Mucosa of gallbladder (tissue), 1 donor: ENCODE measurements at places on chromosomes 6 and 20. TPM values are rescaled to one million over a fixed set of nuclear protein-coding genes. Genes with fewer than 3 reads are reported as not detected.

DNA sequence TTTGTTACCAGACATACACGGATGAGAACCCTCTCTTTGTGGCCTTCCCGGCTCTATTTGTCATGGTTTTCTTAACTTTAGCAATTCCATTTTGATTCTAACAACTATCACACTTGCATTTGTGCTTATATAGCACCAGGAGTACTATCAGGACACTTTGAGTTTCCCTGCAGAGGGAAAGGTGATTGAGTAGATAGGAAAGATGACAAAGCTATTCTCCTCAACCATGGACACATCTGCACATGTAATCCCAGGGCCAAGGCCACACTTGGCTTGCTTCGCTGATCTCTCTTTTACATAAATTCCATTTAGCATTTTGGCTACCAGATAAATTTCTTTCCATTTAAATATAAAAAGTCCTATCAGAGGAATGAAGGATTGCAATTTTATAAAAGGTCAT is 23.3 kb upstream of the CFAP206 start:
- DNase-seq: no peak

- no peak for DNase-seq
These were observed 3.7 kb upstream of the PTPRT start for GRCh38 chr20:43193443-43193842.

- DNase-seq: no peak
These were observed 185.5 kb upstream of the SNX9 start for GRCh38 chr6:157637516-157637915.

- no peak for DNase-seq
These were observed 27.5 kb downstream of the PTPN1 start for GRCh38 chr20:50537546-50538201.

- no peak for DNase-seq
These were observed 31.8 kb downstream of the PSMB9 start for GRCh38 chr6:32885698-32886286.

DNA sequence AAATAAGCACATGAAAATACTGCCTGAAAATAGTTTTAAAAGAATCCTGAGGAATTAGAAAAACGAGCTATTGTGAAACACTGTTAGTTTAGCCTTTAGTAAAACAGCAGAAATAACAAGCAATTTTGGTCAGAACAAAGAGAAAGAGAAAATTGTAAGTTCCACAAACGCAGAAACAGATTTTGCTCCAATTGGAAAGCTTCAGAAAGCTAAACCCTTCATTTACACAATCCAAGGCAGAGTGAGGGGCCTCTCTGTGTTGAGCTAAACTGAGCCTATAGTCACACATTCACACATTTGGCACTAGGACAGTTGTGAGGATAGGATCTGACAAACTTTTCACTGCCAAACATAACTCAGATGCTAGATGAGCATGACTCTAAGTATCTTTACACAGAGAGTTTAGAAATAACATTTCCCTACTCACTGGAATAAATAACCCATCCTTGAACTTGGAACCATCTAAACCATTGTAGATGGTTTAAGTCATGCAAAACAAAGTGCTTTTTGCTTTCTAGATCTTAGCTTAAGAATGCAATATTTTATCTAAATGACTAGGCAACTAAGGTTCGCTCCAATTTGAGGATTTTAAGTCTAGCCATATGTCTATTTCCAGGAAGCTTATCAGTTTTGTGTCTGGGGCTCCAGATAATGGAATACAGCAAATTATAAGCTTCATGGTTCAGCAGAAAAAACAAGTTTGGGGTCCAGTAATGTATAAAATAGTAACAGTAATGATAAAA is 122.6 kb downstream of the SGK1 start:
- DNase-seq: no peak

DNA sequence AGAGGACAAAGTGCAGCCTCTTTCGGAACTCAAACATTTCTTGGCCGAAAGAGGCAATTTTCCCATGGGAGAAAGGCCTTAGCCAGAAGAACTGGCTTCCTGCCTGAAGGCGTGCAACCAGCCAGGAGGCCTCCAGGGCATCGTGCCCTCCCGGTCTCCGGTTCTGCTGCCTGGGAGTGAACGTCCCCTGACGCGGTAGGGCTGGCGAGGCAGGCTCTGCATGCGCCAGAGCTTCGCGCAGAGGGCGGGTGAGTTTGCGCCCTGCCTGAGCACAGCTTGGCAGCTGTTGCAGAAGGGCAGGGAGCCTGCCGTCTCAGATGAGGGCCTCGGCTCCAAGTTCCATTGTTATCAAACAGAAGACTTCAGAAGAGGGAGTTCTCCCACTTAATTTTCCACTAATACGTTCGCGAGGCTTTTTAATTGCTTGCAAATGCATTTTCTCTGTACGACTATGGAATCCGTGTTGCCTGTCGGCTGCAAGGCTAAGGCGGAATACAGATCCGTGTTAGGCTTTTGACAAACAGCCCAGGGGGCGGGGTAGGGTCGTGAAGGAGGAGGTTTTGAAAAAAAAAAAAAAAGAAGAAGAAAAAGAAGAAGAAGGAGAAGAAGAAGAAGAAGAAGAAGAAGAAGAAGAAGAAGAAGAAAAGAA is 5.5 kb upstream of the TFAP2D start:
- DNase-seq: no peak

DNA sequence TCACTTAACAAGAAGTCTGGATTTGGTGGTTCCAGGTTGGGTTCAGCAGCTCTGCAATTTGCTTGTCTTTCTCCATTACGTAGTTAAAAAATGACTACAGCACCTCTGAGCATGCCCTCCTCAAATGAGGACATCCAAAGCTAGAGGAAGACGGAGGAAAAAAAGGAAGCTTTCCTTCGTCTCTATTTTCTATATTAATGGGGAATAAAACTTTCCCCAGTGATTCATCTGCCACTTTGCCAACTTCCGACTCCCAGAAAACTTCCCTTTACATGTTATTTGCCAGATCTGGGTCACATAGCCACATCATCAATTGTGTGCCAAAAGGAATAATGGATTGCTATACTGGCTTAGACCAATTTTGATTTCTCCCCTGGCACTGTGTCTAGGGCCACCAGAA is 69.5 kb downstream of the ZFAND3 start:
- DNase-seq: no peak

- no peak for DNase-seq
These were observed 4.4 kb downstream of the PPP1R16B start for GRCh38 chr20:38809942-38810341.

GRCh38 chr6:151236668-151237401 is 2.9 kb upstream of the AKAP12 start:
- no peak for DNase-seq

GRCh38 chr6:129353067-129353466 is 356.9 kb downstream of the ARHGAP18 start:
- DNase-seq: no peak

DNA sequence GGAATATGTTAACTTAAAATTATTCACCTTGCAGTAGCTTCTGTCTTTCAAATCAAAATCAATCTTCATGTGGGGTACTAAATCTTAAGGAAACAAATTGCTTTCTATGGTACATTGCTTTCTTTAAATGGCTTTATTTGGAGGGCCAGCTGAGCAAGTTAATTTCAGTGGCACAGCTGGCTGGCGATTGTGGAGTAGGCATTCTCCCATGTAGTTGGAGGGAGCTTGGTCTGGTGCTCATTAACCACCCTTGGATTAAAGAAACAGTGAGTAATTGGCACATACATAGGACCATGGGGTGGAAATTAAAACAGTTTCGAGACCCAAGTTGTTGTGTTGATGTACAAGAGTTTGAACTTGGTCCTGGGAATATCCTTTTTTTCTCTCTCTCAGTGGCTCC is 201.3 kb upstream of the CHD6 start:
- DNase-seq: no peak

DNA sequence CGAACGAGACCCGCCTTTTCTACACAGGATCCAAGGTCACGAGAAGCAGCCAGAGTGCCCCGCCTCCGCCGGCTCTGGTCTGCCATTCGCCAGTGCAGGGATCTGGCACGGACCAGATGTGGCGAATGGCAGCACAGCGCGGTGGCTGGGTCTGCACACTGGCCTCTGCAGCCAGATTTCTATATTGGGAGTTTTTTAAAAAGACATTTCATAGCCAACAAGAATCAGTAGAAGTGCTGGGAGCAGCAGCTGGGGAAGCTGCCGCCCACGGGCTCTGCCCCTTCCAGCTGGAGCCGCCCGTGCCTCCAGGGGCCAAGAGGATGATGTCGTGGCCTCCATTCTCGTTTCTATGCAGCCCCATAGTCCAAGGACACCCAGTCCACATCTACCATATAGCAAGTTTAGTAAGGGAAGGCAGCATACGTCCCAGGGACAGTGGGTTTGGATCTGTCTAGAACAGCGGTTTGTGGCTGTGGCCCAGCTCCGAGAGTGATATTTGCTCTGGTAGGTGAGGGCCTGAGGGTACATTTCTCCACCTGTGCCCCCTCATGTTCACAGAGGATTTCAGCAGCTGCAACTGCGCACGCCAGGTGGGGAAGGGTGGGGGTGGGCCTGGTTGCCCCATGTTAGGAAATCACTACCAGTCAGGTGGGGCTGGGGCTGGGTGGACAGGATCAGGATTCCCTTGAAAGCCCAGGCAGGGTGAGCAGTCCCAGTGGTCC is 333.7 kb downstream of the ZFAND3 start:
- no peak for DNase-seq

- no peak for DNase-seq
These were observed 153.8 kb downstream of the INSM1 start for GRCh38 chr20:20521736-20522135.

DNA sequence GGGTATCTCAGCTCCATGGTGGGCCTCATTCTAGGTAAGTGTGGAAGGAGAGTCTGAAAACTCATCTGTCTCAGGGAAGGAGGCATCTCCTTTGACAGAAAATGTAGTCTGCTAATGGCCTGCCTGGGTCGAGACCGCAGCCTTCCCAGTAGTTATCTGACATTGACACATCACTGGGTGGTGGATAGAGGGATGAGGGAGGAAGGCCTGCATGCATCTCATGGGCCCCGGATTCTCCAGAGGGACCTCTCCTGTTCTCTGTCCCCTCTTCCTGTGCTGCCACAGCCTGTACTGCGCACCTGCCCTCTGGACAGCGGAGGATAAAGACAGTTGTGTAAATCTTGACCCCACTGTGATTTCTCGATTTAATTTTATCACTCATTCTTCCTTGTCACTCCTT is 4.7 kb downstream of the PCMTD2 start:
- no peak for DNase-seq

DNA sequence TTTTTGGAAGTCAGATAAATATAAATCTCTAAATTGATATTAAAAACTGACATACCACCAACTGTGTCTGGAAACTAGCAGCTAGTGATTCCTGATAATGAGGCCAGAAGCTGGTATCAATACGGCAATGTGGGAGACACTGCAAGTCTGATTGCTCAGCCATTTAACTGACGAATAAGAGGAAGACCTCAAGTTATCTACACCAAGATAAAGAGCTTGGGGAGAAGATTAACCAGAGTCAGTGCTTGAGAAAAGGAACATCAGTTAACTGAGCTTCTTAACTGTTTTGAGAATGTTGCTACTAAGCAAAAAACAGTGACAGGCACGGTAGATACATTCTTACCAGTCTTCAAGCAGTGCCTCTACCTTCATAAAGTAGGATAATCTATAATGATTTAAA is 140.4 kb upstream of the TENT5A start:
- no peak for DNase-seq

- no peak for DNase-seq
These were observed 21.9 kb upstream of the RAB22A start for GRCh38 chr20:58287638-58288037.

DNA sequence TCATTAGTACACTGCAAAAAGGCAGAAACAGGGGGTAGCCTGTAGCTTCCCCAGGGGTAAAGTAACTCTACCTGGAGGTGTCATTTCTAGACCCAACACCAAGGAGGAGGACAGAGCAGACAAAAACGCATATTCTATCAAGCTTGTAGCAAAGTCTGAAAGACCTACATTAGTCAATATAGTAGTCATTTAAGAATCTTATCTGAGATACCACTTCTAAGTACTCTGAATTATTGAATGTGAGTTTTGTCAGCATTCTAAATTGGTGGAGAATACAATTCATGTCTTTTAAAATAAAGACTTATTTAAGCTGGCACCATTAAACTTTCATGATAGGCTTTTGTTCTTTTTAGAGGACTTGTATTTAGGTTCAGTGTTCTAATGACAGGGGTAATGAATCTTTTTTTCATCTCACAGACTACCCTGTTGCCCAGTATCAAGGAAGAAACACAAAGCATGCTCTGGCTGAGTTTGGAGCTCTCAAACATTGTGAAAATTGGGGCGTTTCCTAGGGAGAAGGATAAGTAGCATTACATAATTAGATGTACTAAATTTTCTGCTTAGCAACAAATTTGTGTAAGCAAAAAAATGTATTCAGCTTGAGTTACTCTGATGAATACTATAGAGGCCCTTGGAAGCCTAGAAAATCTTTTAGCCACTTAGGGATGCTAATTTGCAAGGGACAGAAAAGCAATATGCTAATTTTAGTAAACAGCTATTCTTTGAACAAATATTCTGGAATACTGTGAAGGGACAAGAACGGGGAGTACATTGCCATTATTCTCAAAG is 255.4 kb upstream of the HSF2 start:
- DNase-seq: no peak

DNA sequence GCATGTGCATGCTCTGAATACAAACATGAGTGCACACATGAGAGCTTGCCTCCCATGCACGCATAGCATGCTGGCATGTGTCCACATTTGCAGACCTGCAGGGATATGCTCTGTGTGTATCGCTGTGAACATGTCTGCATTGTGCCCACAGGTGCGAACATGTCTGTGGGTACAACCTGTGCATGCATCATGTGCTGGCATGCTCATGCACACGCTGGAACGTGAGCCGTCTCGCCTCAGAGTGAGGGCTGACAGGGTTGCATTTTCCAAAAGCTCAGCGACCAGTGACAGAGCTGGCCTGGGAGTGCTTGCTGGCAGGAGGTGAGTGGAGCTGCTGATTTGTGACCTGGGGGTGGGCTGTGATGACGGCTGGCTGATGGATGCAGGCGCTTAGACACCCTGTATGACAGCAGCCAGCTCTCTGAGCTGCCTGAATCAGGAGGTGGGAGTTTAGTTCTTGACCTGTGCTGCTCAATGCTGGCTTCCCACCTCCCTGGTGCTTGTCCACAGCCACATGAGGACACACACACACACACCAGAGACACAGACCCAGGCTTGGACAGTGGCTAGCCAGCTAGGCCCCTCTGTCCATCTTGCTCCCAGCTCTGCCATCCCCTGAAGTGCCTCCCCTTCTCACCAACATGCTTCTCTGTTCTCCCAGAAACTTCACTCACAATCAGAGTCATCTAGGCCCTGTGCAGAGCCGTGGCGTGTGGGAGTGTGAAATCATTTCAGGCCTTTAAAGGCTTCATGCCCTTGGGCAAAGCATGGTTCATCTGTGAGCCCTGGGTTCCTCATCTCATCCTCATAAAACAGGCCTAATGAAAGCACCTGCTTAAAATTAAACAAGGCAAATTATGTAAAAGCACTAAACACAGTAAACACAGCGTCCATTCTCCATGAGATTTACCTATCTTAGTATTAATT is 51.4 kb downstream of the CD40 start:
- no peak for DNase-seq

- DNase-seq: no peak
These were observed 113.5 kb downstream of the TOX2 start for GRCh38 chr20:44028003-44028730.

BMP6 gene
- total RNA-seq: 7.3 TPM

ACSS2 gene
- total RNA-seq: 98.1 TPM

PXDC1 gene
- total RNA-seq: 48.4 TPM

KIF25 gene
- total RNA-seq: 0.43 TPM

PPDPF gene
- 793 TPM for total RNA-seq

HCRTR2 gene
- total RNA-seq: not detected

OR2B6 gene
- total RNA-seq: not detected

FRK gene
- total RNA-seq: 24.3 TPM

CDSN gene
- 0.17 TPM for total RNA-seq
